ENCODE measurements at places on chromosomes 11 and 22.

DNA sequence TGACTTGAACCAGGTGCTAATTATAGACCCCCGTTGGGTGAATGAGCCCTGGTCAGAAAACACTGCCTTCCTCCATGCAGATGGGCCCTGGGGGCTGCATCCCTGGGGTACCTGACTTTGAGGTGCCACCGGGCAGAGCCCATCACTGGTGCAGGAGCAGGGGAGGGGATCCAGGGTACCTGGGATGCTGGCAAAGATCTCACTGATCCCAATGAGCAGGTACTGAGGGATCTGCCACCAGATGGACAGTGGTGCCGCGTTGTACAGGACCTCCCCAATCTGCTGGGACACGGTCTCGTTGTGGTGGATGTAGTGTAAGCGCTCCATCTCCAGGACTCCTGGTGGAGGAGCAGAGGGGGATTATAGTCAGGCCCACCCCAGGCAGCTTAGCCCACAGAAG lies 12.7 kb downstream of the SLC15A3 start:
- no peak for DNase-seq

- no peak for DNase-seq
These were observed 755.8 kb downstream of the NTM start for GRCh38 chr11:132125988-132126871.

- DNase-seq = no peak
These were observed 264.3 kb downstream of the MIAT start for GRCh38 chr22:26921726-26922125.

GRCh38 chr11:118910309-118911112 lies 15.2 kb downstream of the BCL9L start:
- DNase-seq = no peak

DNA sequence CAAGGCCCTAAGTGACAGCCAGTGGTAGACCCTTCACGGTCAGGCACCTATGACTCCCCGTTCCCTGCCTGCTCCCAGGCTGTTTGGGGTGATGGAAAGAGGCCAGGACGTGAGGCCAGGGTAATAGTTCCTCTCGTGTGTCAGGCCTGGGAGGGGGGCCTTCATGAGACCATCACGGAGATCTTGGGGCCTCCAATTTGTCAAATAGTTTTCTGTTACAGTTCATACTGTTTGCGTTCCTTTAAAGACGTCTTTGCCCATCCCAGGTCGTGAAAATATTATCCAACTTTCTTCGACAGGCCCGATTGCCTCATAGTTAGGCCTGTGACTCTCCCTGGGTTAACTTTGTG lies 62.2 kb upstream of the KCNQ1OT1 start:
- no peak for DNase-seq

DNA sequence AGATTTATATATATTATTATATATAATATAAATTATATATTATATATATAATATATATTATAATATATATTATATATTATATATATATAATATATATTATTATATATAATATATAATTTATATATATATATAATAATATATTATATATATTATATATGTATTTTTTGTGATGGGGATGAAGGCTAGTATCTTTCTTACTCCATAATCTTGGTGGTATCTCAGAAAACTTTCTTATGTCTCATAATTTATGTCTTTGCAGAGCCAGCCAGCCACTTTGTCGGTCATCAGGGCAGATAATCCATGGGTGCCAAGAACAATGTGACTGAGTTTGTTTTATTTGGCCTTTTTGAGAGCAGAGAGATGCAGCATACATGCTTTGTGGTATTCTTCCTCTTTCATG lies at the start of gene OR4S1:
Gene OR4S1 (plus strand): TSS at position 301 of the 400 bp plus-strand sequence. CDS start 0 bp downstream, at position 301.
- no peak for DNase-seq

- DNase-seq = no peak
These were observed 79.7 kb upstream of the LDLRAD3 start for GRCh38 chr11:35864131-35864530.

GRCh38 chr11:30002157-30002785 lies 14.6 kb downstream of the KCNA4 start:
- DNase-seq = no peak

DNA sequence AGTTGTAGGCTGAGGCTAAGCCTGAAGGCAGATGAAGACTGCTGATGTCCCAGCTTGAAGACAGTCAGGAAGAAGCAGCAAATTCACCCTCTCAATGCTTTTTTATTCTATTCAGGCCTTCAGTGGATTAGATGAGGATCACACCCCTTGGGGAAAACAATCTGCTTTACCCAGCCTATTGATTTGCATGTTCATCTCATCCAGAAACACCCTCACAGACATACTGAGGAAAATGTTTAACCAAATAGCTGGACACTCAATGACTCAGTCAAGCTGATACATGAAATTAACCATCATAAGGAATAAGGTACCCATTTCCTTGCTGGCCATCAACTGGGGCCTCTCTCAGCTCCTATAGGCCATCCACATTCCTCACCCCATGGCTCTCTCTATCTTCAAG lies 549.9 kb upstream of the CCDC90B start:
- no peak for DNase-seq

DNA sequence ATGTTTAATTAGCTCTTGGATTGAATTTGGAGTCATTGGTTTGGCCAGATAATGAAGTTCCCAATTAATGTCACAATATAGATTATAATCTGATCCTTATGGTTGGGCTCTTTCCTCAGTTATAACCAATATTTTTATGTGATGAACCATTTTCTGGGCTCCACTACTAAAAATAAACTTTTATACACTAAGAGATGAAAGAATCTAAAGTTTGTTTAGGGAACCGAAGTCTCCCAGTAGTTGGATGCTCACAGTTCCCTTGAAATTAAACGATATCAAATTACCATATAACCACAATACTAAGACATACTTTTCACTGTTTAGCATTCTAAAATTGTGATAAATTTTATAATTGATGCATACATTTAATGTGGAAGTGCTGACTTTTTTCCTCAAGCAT lies 47.0 kb upstream of the ARHGAP42 start:
- no peak for DNase-seq

DNA sequence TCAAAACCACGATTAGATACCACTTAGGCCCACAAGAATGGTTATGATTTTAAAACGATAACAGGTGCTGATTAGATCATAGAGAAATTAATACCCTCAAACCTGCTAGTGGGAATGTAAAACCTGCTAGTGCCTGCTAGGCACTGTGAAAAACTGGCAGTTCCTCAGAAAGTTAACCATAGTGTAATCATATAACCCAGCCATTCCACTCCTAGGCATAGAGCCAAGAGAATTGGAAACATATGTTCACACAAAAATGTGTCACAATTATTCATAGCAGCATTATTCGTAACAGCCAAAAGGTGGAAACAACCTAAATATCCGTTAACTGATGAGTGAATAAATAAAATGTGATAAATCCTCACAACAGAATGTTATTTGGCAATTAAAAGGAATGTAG lies 122.2 kb upstream of the SYN3 start:
- DNase-seq = no peak
